AG04449 (cell line): ENCODE measurements at places on chromosomes 6 and 20.

GRCh38 chr6:138817799-138818198 is 21.9 kb downstream of the ECT2L start:
- DNase-seq, result peak; percentile 51

DNA sequence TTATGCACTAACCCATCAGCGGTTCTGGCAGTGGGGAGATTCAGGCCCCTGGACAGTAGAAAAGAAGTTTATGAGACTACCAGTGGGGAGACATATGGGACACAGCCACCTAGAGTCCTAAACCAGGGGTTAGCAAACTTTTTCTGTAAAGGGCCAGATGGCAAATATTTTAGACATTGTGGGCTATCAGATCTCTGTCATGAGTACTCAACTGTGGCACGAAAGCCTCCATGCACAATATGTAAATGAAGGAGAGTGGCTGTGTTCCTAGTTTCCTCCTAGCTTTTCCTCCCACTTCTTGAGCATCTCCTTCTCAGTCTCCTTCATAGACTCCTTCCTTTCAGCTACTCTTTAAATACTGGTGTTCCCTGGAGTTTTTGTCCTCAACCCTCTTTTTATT is 3.3 kb upstream of the HLA-DMA start:
- DNase-seq, result no peak

DNA sequence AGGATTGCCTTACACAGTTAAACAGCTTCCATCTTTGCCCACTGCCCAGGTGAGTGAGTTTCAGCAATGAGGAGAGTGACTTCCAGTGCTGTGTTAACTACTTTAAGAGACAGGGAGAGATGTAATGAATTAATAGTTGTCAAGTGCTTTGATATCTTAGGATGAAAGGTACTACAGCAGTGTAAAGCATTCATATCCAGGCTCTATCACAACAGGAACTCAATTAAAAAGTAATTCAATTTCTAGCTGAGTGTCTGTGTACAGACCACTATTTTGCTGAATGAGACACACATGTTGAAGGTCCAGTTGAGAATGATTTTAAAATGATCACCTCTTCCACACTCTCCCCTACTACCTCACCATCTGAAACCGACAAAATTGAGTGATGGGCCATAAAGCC is 70.7 kb upstream of the BEND3 start:
- DNase-seq, result no peak

- DNase-seq, result no peak
Measured at GRCh38 chr6:150510576-150510975, 89.1 kb upstream of the PLEKHG1 start.

- no peak for DNase-seq
Measured at GRCh38 chr6:13694562-13694961, 17.1 kb downstream of the RANBP9 start.

DNA sequence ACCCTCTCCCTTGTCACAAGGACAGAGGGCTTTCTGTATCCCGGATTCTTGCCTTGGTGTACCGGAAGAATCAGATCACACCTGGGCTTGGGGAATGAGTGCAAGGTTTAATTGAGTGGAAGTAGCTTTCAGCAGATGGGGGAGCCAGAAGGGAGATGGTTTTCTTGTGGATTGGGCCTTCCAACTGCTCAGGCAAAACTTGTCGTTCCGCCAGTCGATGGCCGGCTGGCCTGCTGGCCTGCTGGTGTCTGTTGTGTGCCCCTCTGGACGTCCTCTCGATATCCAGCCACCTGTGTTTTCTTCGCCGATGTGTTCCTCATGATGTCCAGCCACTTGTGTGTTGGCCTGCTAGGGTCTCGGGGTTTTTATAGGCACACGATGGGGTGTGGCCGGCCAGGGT is 168.1 kb downstream of the CDKAL1 start:
- no peak for DNase-seq

DNA sequence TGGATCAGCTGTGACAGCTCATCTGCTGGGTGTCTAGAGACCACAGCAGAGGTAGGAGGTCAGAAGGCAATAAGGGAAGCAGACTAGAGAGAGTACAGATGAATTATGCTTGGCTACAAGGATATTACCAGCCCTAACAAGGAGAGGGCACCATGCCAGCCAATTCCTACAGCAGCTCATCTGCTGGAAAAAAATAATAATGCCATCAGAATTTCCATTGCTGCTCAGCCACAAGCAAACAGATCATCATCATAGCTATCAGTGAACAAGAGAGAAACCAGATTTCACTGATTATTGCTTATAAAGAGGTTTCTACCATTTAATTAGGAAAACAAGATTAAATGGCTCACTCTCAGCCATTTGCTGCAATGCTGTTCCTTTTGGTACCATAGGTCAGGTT is 66.5 kb downstream of the PSMG4 start:
- no peak for DNase-seq

GRCh38 chr6:42042108-42042507 is 8.2 kb upstream of the TAF8 start:
- DNase-seq, result no peak

GRCh38 chr20:62702013-62702300 is 6.7 kb upstream of the NTSR1 start:
- no peak for DNase-seq
